Stimulated activated CD4-positive, alpha-beta T cell treated with anti-CD3 and anti-CD28 coated beads, TNF-alpha, amount 100 ng/mL, for 24 hours (primary cell): ENCODE measurements at places on chromosomes 11 and 22.

GRCh38 chr11:47620836-47621378 lies 21.5 kb downstream of the MTCH2 start:
- no peak for DNase-seq

DNA sequence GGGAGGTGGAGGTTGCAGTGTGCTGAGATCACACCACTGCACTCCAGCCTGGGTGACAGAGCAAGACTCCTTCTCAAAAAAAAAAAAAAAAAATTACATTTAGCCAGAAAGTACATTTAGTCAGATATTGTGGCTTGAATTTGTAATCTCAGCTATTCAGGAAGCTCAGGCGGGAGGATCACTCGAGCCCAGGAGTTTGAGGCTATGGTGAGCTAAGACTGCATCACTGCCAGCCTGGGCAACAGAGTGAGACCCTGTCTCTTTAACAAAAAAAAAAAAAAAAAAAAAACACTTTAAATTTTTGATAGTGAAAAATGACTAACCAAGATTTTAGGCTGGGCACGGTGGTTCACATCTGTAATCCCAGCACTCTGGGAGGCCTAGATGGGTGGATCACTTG lies 27.3 kb downstream of the MRTFA start:
- DNase-seq: no peak

DNA sequence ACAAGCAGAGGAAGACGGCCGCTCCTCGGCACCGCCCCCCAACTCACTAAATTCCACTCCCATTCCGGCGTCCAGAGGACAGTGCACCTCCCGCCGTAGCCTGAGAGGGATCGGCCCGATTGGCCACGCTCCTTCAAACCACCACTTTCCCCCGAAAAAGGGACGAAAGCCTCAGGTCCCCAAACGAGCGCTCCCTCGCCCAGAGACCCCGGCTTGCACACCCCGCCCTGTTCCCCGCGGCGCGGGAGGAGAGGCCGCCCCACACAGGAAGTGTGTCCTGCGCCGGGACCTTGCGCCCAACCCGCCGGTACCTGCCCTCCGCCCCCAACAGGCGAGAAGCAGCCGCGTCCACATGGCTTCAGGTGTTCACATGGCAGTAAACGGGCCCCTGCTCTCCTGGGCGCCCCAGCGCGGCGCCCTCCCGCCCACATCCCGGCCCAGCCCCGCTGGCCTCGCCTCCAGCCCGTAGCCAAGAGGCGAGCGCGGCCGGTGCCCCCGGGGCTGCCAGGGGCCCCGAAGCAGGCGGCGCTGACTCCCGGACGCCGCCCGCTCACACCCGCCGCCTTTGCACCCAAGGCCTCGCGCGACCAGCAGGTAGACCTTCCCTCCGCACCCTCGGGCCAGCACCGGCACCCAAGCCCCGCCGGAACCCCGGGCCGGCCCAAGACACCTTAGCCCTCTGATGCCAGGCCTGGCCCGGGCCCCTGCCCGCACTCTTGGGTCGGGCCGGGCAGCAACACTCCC lies 849 bp downstream of the TCF20 start:
- DNase-seq: peak; percentile 48

GRCh38 chr11:62591448-62592145 lies at the start of gene TUT1:
Gene TUT1, minus strand, starts transcription at chr11:62591523. Its CDS starts 38 bp downstream, at chr11:62591485.
- peak; percentile 89 for DNase-seq

GRCh38 chr22:21073023-21073422 lies 27.3 kb downstream of the LRRC74B start:
- no peak for DNase-seq

- DNase-seq: no peak
Measured at GRCh38 chr11:2402890-2403645, 2.5 kb downstream of the TSSC4 start.
